ENCODE measurements at places on chromosomes 16 and 17.

GRCh38 chr17:82035488-82035887, 2.0 kb downstream of the DCXR start:
- no peak for DNase-seq

GRCh38 chr17:74213861-74214391, 555 bp downstream of the TTYH2 start:
- DNase-seq: no peak

DNA sequence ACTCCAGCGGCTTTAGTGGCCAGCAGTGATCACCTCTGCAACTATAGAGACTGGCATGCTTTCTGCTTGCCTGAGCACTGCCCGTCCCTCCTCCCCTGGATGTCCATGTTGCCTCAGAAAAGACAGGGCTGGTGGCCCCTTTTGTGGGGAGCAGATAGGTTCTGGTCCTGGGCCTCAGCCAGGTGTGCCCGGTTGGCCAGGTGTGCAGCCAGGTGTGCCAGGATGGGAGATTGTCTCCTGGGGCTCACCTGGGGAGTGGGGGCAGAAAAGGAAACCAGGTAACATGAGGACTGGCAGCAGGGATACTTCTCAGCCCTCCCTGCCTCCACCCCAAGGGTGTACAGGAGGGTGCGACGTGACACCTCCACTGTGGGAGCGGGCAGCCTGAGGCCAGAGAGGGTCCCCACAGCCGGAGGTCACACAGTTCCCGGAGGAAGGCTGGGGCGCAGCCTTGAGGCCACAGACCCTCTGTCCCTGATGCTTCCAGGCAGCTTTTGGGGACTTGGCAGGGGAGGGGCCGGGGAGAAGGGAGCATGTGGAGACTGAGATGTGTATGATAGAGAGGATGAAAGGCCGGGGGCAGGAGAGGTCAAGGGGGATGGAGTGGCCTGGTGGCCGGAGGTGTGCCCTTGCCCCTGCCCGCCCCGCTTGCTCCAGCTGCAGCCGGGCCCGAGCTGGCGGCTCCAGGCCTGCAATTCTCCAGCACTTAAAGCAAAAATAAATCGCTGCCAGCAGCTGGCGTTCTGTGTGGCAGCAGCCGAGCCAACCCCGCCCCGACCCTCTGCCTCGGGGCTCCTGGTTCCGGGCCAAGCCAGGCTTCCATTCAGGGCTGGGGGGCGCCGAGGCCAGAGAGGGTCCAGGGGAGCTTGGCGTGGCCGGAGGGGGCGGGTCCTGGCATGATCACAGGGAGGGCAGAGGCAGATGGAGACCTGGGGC, 6.7 kb downstream of the KCNJ12 start:
- DNase-seq: no peak

GRCh38 chr16:12024429-12024828, 47.9 kb downstream of the SNX29 start:
- DNase-seq: no peak

DNA sequence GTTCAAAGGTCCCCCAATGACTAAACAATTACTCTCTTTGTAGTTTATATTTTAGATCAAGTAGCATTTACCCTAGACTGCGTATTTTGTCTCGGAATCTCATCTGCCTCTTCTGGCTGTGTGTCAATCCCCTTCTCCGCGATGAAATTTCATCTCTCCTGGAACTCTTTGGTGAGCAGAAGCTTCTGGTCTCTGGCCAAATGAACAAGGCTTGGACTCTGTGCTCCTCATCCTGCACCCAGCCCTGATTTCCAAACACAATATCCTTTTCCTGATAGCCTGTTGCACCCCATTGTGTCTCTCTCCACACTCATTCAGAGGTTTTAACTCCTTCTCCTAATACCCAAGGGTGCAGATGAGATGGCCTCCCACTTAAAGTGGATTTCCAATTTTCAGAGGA, 609.4 kb upstream of the CDH5 start:
- DNase-seq: no peak

DNA sequence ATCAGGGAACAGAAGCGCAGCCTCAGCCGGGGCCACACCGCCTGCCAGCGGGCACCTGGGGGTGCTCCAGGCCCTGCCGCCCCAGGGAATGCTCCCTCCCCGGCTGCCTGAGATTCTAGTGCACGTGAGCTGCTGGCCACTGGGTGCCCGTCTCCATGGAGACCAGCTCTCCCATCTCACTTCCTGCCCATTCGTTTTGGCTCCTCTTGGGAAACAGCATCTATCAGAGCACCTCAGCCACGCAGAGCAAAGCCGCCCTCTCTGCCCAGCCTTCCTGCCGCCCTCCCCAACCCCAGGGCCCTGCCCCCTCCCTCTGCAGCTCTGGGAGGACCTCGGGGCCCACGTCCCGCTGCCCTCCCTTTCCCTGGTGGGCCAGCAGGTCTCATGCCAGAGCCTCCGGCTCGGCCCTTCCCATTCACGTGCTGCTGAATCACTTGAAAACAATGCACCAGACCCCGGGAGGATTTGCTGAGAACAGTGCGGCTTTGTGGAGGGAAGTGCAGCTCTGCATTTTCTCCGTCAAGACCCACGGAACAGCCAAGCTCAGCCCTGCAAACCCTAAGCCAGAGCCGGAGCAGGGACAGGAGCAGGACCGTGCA, 19.4 kb downstream of the CEP295NL start:
- DNase-seq: no peak

DNA sequence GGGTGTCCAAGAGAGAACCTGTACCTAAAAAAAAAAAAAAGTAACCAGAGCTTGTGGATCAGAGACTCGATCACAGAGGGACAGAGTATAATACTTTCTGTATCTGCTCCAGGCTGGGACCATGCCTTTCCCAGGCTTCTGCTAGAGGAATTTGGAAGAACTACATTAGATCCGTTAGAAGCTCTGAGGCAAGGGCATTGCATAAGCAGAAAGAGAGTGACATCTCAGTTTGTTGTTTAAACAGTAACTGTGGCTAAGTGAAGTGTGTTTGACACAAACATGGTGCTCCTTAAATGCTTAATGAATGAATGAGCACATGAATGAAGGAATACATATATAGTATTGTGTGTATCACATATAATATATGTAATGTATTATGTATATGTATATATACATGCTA, 131.2 kb downstream of the HS3ST3B1 start:
- DNase-seq: no peak

DNA sequence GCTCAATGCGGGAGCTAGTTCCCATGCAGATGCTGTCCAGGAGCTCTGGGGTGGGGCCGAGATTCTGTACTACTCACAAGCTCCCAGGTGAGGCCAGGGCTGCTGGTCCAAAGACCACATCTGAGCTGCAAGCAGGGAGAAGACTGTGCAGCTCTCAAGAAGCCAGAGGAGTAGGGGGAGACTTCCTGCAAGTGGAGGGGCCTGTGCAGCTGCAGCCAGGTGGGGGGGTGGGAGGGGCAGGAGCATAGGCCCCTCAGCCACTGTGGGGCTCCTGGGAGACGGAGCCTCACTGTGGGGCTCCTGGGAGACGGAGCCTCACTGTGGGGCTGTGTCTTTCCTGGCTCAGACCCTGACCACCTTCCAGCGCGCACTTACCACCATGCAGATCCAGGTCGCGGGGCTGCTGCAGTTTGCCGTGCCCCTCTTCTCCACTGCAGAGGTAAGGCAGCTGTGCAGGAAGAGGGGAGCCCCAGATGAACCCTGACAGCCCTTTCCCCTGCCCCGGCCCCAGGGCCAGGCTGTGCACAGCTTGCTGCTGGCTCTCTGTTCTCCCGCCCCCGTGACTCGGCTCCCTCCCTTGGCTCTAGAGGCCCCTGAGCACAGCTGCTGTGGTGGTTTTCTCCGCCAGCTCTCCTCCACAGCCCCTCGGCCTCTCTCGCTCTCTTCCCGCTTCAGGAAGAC, 24.3 kb upstream of the DNAI2 start:
- no peak for DNase-seq

- DNase-seq: no peak
Observed at GRCh38 chr17:5789528-5789927, 205.2 kb upstream of the NLRP1 start.

DNA sequence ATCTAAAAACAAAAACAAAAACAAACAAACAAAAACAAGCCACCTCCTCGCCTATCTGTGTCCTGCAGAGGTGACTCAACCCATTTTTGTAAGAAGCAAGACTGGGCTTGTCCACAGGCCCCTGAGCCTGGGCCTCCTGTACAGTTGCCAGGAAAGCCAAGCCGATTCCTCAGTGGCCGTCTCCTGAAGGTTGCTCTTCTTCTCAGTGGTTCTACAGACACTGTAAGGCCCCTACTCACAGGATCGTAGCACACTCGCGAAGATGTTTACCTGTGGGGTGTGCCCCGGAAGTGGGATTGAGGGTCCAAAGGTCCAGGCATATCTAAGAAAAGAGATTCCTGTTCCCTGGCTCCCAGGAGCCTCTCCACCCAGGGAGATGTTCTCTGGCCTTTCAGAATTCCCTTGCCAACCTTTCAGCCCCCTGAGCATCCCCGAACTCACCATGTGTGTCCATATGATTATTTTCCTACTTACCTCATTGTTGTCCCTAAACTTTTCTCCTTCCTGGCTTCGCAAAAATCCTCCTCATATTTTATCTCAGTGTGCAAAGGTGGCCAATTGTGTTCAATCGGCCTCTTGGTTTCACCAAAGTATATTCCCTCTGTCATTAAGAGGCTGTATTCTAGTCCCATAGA, 7.5 kb upstream of the CES3 start:
- DNase-seq: no peak
